HFFc6 (cell line): ENCODE measurements at places on chromosomes 11 and 22.

DNA sequence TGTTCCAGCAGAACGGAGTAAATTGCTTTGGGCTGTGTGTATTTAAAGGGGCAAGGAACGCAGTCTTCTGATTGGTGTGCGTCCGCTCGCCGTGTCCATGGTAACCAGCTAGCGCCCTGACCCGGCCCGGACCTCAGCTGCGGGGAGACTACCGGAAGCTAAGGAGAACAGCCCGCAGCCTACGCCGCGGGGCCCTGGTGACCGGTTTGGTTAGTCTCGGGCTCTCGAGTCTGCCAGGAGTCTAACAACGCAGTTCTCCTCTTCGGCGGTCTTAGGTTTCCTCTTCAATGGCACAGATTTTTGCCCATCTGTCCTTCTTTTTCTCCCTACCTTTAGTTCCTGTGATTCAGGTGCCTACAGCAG is 3.5 kb upstream of the OR56A3 start:
- no peak for DNase-seq

GRCh38 chr22:28019360-28019759 is 100.3 kb upstream of the PITPNB start:
- DNase-seq, result peak; percentile 25

DNA sequence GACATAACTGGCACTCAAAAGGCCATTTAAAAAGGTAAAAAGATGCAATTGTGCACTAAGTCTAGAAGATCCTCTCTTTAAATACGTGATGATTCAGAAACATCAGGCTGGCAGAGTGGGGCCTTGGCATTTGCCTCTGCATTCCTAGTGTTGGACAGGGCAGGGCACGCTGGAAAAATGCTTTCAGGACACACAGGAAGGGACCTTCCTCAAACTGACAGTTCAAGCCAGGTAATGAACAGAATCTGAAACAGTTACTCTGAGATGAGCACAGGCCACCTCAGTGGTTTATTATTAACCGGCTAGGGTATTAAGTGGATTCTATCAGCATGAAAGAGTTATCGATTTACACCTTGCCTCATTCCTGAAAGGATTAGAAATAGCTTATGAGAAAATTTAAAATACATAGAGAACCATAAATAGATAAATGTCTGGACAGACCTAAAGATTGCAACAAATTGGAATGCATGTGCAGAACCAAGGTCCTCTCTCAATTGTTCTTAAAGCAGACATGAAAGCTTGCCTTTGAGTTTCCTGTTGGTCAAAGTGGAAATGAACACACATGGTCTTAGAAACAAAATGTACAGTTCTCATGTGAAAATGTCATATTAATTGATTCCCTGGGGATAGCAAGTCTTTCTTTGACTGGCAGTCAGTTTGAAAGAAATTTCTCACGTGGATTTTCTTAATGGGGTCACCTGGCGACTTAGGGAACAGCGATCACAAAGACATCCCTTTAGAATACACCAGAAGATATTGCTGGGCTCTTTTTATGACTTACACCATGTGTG is 21.5 kb upstream of the CSNK2A3 start:
- DNase-seq, result no peak

DNA sequence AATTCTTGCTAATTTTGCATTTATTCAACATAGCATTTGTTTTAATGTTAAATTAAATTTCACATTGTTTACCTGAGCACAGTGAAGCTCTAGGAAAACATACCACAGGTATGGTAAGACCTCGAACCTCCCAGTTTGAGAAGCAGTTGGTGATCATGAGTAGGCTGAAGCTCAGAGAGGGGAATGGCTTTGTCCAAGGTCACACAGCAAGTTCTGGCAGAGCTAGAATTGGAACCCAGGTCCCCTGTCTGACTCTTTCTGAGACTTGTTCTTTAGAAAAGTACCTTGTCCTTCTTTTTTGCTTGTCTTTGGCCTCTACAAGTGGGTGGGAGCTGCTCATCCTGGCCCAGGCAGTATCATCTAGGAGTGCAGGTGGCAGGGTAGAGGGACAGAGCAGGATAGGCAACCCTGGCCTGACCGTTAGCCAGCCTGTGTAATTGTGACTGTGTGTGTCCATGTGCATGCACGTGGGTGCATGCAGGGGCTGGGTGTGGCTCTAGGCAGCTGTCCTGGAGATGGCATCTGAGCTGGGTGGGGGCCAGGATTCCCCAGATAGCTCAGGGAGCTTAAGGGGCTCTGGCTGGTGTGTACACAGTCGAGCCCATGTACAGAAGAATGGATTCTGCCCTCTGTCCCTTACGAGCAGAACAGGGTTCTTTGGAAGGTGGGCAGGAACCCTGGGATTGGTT is 21.6 kb downstream of the PHLDB1 start:
- DNase-seq, result no peak

DNA sequence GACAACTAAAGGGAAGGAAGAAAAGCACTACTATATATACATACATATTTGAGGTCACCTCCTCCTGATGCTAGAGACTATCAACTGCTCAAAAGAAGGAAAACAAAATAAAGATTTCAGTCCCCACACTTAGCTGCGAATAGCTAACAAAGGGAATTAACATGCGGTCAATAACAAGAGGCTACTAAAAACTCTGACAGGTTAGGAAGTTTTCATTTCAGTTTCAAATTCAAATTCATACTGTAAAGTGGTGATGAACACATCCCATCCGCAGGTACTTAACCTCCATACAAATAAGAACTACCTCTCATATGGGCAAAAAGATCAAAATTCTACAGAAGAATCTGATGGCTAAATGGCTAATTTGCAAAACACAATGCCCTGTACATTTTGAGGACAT is 2.6 kb downstream of the NAP1L4 start:
- DNase-seq, result no peak

- DNase-seq, result no peak
These were observed 68.7 kb downstream of the MRTFA start for GRCh38 chr22:40567626-40568328.

GRCh38 chr11:9643751-9644150 is 20.1 kb upstream of the SWAP70 start:
- no peak for DNase-seq
